ENCODE measurements at places on chromosomes 11 and 22.

DNA sequence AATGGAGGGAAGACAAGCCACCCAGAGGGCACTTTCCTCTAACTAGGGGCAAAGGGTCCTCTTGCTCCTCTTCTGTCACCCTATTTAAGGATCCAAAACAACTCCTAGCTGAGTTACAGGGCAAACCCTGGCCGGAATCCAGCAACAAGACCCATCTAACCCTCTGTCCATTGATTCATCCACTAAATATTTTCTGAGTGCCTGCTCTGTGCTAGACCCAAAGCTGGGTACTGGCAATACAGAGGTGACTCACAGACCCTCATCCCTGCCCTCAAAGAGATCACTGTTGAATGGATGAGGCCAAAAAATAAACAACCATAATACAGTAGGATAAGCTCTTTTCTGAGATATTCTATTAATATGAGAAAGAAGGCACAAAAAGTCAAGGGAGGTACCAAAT, 4.3 kb upstream of the GALNT18 start:
- no peak for DNase-seq

GRCh38 chr22:49140911-49141665, 686.6 kb downstream of the BRD1 start:
- no peak for DNase-seq

DNA sequence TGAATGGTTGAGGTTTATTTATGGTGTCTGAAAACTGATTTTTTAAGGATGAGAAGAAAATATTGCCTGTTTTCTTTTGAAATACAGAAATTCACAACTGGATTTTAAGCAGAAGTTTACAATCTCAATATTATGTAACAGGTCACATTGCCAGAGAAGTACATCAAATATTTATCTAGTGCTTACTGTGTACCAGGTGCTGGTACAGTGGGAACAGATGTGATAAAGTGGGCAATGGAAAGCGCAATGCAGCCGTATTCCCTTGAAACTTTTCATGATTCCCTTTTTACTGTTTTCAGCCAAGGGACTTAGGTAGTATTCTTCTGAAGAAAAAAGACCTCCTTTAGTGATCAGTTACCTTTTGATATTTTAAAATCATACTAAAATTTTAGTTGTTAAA, 49.6 kb downstream of the TTC17 start:
- no peak for DNase-seq

GRCh38 chr22:19232623-19233022, 54.1 kb upstream of the SLC25A1 start:
- no peak for DNase-seq

DNA sequence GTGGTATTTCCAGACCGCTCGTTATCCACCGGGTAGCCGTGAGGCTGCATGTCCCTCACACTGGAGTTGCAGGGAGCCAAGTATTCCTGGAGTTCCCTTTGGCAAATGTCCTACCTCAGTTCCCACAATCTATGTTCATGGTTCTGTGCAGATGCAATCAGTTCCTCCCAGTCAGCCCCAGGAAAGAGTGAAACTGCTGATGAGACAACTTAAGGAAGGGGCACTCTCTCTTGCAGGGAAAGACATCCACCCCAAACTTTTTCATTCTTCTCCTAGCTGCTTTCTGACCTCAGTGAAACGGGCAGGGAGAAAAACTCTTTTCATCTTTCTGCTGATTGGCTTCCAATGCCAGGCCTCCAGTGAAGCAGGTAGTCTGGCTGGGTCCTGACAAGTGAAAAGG, 205.1 kb upstream of the TMEM45B start:
- DNase-seq: no peak

GRCh38 chr11:106409222-106409621, 331.8 kb downstream of the AASDHPPT start:
- DNase-seq: no peak

All from Kasumi-1 (cell line).